ENCODE measurements at places on chromosomes 7 and 10. TPM values are rescaled to one million over a fixed set of nuclear protein-coding genes. Genes with fewer than 3 reads are reported as not detected.

Gene MUC12
- total RNA-seq: 1.2 TPM

Gene CD36
- total RNA-seq: 141 TPM

- DNase-seq: no peak
Observed at GRCh38 chr7:79968894-79969293, 165.7 kb upstream of the GNAI1 start.

GRCh38 chr10:69768386-69768785, 33.3 kb upstream of the COL13A1 start:
- DNase-seq: no peak

Gene VSIR
- total RNA-seq: 117 TPM

Data from lower lobe of right lung (tissue), 2 donors.